ENCODE measurements at places on chromosomes 11 and 22.

DNA sequence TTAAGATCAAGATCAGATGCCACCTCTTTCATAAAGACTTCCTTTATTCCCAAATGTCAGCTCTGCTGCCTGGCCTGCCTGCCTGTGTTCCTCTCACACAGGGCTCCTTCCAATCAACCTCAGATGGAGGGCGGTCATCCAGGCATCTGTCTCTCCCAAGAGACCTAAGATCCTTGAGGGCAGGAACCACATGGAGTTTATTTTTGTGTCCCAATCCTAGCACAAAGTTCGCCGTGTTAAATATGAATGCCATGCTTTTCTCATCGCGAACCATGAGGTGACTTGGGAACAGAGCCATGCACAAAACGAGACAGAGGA lies 72.7 kb upstream of the ARFGAP3 start:
- no peak for DNase-seq

GRCh38 chr11:132864811-132865576 lies 667.3 kb downstream of the OPCML start:
- no peak for DNase-seq

GRCh38 chr22:45919504-45920286 lies 57.3 kb downstream of the WNT7B start:
- DNase-seq = no peak

DNA sequence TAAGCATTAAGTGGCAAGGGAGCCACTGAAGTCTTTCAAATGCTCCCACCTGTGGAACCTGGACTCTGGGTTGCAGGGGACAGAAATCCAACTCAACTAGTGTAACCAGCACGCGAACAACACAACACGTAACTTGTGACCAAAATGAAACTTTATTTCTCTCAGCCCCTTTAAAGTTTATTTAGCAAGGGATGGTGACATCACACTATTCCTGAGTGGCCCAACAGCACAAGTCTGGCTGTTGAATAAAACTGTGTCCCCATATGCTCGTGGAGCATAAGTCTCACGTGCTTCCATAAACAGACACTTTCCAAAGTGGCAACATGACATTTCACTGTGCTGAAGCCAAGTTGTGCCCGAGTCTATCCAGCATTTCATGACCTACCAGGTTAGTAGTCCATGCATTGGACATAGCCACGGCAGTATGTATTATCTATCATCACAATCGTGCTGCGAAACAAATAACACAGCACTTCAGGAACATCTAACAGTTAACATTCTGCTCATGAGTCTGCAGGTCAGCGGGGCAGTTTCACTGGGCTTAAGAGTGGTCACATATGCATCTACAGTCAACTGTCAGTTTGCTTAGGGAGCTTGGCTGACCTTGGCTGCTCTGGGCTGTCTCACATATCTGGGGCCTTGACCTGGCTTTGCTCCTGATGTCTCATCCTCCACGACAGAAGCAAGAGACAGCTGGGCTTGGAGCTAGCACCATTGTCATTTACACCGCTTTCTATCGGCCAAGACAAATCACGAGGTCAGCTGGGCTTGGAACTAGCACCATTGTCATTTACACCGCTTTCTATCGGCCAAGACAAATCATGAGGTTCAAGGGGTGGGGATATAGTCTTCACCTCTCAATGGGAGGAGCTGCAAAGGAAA lies 35.0 kb upstream of the LMO2 start:
- DNase-seq = no peak

DNA sequence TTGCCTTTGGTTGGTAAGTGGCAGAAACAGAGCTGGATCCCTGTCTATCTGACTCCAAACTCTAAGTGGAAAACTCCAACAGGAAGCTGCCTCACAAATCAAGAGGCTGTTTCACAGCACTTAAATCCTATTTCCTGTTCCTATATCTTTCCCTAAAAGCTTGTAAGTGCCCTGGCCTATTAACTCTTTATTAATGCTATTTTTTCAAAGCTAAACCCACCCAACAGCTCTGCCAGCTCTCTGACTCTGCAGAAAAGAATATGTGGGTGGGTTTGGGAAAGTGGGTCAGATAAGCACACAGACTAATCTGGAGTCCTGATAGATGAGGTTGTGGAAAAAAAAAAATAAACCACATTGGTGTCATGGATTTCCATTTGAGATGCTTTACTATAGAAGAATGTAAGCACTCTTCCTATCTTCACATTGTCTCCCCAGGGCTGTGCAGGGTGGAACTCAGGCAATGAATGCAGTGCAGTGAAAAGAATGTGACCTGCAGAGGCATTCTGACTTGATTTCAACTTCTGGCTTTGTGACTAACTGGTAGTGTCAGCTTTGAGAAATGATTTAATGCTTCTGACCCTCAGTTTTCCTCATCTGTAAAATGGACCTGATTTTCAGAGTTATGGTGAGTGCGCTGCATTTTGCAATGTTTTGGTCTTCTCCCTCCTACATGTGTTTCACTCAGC lies 125.6 kb downstream of the AASDHPPT start:
- DNase-seq = no peak

- no peak for DNase-seq
Observed at GRCh38 chr11:124869856-124870387, 4.7 kb downstream of the ROBO3 start.

- no peak for DNase-seq
Observed at GRCh38 chr11:134349109-134349801, 17.5 kb downstream of the GLB1L2 start.

GRCh38 chr11:17816232-17816931 lies 81.8 kb downstream of the KCNC1 start:
- DNase-seq = no peak

- DNase-seq = no peak
Observed at GRCh38 chr11:133865466-133865865, 20.2 kb upstream of the SPATA19 start.

DNA sequence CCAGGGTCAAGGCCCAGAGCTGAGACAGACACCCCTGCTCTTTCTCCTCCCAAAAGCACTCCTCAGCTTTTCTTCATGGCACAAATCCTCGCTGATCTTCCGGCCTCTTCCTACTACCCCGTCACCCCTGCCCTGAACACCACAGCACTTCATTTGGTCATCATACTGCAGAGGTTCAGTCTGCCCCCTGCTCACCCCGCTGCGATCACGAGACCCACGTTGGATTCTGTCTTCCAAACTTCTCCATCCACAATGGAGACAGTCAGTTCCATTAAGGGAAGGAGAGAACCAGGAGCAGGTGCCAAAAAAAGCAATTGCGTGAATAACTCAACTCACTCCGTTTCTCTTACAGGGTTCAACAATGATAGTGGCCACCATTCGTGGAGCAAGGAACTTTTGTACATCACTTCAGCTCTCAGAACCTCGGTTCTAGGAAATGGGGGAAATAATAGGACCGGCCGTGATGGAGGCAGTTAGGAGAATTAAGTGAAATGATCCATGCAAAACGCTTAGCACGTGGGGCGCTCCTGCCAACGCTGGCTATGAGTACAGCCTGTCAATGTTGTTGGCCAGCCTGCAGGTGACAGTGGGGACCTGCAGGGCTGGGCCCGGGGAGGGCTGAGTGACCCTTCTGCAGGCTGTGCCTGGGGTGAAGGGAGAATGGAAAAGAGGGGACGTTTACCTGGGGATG lies 45.9 kb downstream of the MN1 start:
- no peak for DNase-seq

GRCh38 chr11:93542811-93543229 lies 371 bp downstream of the SMCO4 start:
- DNase-seq = peak; percentile 67

GRCh38 chr11:14449302-14449714 lies 50.3 kb downstream of the COPB1 start:
- no peak for DNase-seq

GRCh38 chr11:94795476-94796189 lies 27.5 kb downstream of the AMOTL1 start:
- no peak for DNase-seq

GRCh38 chr22:29073618-29074275 lies 912 bp downstream of the KREMEN1 start:
- peak; percentile 74 for DNase-seq

DNA sequence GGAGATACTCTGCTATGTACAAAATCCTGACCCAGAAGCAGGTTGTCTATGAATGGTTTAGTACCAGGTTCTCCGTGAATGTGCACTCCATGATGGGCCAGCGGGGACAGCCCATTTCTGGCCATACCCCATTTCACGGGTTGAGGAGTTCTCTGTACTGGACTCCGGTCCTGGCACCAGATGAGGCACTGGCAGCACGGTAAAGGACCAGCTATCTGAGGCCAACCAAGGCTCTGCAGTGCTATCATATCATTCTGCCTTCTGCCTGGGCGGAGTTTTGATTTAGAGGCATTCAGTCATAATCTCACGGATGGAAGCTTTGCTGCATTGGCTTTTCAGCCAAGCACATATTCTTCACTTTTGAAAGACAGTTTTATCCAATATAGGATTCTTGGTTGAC lies 18.5 kb upstream of the KMT5B start:
- no peak for DNase-seq

- peak; percentile 83 for DNase-seq
Observed at GRCh38 chr22:50308597-50308935, 1.1 kb upstream of the PLXNB2 start.

GRCh38 chr11:10317151-10317755 lies 12.4 kb downstream of the ADM start:
- no peak for DNase-seq

GRCh38 chr11:11407763-11408084 lies 54.7 kb upstream of the CSNK2A3 start:
- DNase-seq = no peak

DNA sequence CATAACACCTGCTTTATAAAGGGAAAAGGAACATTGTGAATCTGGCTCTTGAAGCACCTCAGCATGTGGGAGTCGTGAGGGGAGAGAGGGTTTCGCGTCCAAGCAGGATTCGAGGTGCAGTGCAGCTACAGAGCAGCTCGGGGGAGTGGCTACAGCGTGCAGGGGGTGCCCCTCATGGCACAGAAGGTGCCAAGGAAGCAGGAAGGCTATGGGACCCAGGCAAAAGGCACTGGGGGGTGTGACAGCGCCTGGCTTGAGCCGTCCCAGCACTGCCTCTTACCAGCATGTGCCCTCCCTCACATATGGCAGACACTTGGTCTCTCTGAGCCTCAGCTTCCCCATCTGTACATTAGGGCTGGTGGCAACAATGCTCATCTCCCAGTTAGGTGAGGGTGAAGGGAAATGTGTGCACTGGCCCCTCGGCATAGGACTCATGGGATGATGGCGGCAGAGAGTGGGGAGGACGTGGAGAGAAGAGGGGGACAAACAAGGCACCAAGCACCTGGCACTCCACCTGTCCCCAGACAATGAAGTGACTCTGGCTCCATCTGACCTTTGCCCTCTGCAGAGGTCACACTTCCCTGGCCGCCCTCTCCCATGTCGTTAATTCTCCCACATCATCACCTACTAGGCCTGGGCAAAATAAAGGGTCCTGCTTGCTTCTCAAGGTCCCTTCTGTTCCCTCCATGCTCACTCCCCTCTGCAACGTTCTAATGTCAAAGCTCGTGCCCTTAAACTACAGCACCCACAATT lies 10.4 kb downstream of the TNKS1BP1 start:
- no peak for DNase-seq

GRCh38 chr11:128484172-128484571 lies 103.2 kb downstream of the ETS1 start:
- DNase-seq = no peak

DNA sequence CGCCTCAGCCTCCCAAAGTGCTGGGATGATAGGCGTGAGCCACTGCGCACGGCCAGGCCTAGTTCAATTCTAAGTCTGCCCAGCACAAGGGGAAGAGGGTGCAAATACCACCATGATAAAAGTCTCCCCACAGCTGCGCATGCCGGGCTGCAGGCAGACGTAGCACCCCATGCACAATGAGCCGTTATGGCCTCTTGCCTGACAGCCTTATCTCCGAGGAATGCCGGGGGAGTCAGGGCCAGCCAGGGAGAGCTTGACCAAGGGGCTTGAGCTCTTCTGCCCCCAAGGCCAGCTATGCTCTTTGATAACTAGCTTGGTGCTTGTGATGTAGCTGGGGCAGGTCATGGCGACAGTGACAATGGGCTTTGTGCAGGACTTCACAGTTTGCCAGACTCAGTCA lies 13.7 kb upstream of the SCUBE1 start:
- no peak for DNase-seq

DNA sequence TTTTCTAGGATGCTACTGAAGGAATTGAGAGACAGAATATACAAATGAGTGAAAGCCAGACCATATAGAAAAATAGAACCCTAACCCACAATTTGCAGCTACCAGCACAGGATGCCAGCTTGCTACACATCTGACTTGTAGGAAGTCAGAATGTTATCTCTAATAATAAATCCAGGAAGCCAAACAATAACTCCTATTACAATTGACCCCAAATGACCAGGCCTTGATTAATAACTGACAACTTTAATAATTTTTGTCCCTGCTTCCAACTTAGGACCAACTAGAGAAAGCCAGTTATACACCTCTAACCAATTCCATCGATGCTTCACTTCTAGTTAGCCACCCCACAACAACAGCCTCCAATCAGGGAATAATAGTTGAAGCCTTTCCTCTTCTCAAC lies 193.4 kb downstream of the CASP12 start:
- no peak for DNase-seq

- no peak for DNase-seq
Observed at GRCh38 chr22:48338793-48339705, 1488.6 kb downstream of the BRD1 start.

- no peak for DNase-seq
Observed at GRCh38 chr11:35235936-35236666, 97.1 kb downstream of the CD44 start.

DNA sequence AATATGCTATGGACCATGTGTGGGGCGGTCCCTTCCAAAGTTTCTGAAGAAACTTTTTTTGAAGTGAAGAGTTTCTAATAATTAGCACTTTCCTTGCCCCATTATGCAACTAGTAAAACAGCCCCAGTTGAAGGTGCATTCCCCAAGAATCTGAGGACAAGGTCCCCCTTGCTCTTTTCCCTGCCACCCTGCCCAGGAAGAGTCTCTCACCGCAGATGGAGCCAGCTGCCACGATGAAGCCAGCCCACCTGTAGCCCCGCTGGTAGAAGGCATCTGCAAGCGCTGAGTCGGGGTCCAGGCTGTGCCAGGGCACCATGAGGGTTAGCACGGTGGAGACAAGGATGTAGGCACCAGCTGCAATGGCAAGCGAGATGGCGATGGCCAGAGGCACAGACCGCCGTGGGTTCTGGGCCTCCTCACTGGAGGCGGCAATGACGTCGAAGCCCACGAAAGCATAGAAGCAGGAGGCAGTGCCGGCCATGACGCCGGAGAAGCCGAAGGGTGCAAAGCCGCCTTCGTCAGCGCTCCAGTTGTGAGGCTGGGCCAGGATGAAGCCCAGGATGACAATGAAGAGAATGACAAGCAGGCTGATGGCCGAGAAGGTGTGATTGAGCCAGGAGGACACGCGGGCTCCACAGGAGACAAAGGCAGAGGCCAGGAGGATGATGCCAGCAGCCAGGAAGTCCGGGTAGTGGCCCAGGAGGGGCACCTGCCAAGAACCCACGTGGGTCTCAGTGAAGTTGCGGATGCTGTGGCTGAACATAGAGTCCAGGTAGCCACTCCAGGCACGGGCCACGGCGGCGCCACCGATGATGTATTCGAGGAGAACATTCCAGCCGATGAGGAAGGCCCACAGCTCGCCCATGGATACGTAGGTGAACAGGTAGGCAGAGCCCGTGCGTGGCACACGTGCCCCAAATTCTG lies 1.5 kb downstream of the SLC7A4 start:
- DNase-seq = no peak

GRCh38 chr11:111840143-111840542 lies 31.2 kb downstream of the ALG9 start:
- no peak for DNase-seq

GRCh38 chr11:125449565-125449964 lies 46.5 kb downstream of the FEZ1 start:
- no peak for DNase-seq

- DNase-seq = no peak
Observed at GRCh38 chr11:10601837-10602236, 33.4 kb upstream of the LYVE1 start.

- DNase-seq = peak; percentile 8
Observed at GRCh38 chr22:18979957-18980356, 43.9 kb upstream of the PRODH start.
